ENCODE measurements at places on chromosomes 3 and 15.
A peak's percentile ranks its signal among the peaks of the same experiment; 100 is the strongest.

DNA sequence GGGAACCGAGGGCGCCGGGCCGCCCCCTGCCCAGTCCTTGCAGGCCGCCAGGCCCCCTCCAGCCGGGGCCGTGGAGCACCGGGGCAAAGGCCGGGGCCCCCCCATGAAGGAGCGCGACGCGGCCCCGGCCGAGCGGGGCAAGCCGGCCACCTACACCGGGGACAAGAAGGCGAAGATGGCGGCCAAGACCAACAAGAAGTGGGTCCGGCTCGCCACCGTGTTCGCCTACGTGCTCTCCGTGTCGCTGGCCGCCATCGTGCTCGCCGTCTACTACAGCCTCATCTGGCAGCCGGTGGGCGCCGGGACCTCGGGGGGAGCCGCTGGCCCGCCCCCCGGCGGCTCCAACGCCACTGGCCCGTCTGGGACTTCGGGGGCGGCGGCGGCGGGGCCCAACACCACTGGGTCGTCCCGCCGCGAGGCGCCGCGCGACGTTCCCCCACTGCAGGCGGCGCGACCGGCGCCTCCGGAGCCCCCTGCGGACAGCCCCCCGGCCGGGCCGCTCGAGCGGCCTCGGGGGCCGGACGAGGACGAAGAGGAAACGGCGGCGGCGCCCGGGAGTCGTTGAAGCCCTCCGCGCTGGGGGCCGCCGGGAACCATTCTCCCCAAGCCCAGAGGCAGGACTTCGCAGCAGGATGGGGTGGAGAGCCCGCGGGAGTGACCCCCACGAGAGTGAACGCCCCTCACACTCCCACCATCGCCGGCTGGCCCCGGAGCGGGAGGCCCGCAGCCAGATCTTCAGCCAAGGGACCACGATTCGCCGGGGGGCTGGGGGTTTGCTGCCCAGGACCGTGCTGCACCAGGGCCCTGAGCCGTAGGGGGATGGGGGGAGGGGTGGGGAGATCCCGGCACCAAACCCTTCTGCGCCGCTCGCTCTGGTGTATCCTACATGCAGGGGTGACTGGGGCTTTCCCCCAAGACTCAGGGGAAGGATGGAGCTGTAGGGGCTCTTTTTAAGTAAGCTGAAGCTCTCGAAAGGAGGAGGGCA is 753 bp downstream of the INAFM2 start:
- no peak for DNase-seq

DNA sequence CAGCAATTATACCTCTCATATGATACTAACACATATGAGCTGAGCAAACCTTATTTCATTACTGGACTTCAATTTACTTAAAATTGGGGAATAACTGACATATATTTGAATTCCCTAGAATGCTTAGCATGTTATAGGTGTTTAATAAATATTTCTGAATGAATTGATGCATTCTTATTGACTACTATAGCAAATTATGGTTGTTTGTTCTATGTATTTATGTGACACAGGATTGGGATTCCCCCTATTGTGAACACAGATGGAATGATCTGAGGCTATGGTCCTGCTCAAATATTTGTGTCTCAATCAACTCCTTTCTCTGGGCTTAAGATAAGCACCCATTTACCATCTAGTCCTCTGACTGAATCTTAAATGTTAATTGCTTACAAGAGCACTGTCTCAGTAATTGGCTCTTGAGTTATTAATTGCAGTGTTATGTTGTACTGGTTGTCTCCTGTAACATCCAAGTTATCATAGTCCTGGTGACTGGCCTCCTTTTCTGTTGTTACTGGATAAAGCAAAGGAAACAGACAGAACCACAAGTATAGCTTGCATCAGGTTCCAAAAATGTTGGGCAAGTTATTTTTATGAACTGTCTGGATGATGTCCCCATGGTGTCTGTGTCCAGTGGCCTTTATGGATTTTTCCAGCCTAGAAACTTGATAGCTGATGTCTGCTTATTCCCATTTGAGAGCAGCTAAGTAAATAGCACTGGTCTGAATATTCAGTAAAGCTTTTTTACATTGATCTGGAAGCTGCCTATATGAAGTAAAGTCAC is 2.3 kb upstream of the UACA start:
- no peak for DNase-seq

DNA sequence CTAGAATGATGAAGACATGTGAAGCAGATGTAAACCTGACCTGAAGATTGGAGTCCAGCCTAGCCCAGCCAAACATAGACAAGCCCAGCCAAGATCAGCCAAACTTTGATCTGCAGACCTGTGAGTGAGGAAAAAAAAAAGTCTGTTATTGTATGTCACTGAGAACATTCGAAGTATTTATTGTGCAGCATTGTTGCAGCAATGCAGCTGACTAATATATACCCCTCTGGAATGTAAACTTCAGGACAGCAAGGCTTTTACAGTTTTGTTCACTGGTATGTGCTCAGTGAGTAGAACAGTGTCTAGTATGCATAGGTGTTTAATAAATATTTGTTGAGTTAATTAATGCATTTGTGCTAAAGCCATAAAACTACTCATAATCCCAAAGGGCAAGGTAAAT is 23.4 kb downstream of the TMEM202 start:
- no peak for DNase-seq

- DNase-seq, result no peak
These were observed 40.3 kb downstream of the EIF4E3 start for GRCh38 chr3:71684757-71685386.

- peak; percentile 59 for DNase-seq
These were observed 4.6 kb upstream of the P2RY14 start for GRCh38 chr3:151282921-151283320.

DNA sequence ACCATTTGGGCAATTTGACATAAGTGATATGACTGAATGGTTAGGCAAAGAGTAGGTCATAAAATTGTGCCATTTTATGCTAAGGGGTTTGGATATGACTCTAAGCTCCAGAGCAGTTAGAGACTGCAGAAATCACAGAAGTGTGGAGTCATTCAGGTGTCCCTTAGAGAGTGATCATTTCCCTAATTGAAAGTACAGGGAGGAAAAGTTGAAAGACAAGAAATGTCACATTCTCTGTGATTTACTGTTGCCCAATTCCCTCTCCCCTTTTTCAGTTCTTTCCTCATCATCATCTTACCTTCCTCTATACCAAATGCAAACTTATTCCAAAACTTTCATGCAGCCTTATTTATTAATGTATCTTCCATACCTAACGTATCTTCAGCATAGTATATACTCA is 2.7 kb upstream of the GOLGB1 start:
- DNase-seq, result no peak

DNA sequence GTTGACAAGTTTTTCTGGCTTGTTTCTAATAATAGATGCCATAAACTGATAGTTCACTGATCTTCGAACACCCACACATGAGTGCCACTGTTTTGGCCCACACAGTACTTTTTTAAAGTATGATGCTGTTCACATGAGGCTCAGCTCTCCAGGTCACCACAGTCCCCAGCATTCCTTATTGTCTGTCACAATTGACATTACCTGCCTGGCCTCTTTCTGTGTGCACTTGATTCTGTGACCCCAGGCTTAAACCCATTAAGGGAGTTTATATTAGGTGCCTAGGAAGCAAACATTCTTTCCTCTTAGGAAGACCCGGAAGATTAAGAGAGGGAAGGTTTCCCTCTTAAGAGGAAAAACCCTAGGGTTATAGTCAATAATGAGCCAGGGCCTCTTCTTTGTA is 24.2 kb upstream of the LRRFIP2 start:
- DNase-seq, result no peak

DNA sequence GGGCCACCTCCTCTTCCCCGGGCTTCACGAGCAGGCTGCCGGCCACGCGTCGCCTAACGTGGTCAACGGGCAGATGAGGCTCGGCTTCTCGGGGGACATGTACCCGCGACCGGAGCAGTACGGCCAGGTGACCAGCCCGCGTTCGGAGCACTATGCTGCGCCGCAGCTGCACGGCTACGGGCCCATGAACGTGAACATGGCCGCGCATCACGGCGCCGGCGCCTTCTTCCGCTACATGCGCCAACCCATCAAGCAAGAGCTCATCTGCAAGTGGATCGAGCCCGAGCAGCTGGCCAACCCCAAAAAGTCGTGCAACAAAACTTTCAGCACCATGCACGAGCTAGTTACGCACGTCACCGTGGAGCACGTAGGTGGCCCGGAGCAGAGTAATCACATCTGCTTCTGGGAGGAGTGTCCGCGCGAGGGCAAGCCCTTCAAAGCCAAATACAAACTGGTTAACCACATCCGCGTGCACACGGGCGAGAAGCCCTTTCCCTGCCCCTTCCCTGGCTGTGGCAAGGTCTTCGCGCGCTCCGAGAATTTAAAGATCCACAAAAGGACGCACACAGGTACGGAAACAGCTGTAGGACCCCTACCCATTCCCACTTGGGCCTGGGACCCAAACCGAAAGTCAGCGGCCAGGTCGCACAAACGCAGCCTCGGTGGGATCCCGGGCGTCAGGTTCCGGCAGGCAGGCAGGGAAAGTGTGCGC is 1.5 kb downstream of the ZIC1 start:
- no peak for DNase-seq

- no peak for DNase-seq
These were observed 23.6 kb downstream of the RHCG start for GRCh38 chr15:89472785-89473256.

- no peak for DNase-seq
These were observed 51.4 kb downstream of the FLNB start for GRCh38 chr3:58059349-58060321.

GRCh38 chr15:31265871-31266711 is 60.5 kb upstream of the KLF13 start:
- DNase-seq, result no peak

Measured in NCI-H1105 (cell line).